ENCODE measurements at places on chromosomes 13 and 19. TPM values are rescaled to one million over a fixed set of nuclear protein-coding genes. Genes with fewer than 3 reads are reported as not detected.

The C1QTNF9B gene
- not detected for total RNA-seq

The GPR4 gene
- total RNA-seq = 12.8 TPM

The NOTCH3 gene
- total RNA-seq = 64.3 TPM

The WDR18 gene
- total RNA-seq = 90.6 TPM
